ENCODE measurements at places on chromosomes 6 and 20.

DNA sequence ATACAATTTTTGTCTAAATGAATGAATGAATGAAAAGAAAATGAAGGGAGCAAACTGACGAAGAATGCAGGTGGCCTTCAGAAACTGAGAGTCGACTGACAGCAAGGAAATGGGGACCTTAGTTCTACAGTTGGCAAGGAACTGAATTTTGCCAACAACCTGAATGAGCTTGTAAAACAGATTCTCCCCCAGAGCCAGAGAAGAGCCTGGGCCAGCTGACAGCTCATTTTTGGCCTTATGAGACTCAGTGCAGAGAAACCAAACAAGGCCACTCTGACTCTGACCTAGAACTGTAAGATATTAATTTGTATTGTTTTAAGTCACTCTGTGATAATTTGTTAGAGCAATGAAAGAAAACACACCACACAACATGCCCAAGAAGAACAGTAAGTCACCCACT lies 21.8 kb downstream of the MAN1A1 start:
- DNase-seq = no peak

GRCh38 chr6:105862936-105863607 lies 223.1 kb upstream of the PRDM1 start:
- no peak for DNase-seq

DNA sequence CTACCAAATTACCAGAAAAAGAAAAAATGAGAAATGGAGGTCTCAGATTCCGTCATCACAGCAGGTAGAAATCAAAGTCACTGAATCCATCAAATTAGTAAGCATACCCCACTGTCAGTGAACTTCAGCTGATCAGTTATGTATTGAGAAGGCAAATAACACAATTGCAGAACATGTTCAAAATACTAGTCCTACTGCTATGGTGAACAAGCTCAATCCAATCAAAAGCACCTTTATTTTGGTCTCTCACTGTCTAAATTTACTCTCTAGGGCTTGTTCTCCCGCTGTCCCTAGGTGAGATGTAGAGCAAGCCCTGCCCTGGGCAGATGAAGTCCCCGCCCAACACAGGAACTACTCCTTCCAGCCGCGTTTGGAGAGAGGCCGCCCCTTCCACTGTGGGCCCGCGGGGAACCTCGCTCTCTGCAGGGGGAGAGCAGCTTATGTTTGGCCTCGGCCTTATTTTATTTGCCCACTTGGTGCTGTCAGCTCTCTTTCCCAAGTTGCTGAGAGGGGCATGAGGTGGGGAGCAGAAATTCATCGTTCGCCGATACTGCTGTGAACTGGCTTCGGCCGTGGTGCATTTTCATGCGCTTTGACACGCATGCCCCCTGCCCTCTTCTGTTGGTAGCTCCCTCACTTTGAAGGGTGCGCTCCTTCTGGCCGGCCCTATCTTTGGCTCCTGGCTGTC lies 14.3 kb upstream of the MAP1LC3A start:
- no peak for DNase-seq

DNA sequence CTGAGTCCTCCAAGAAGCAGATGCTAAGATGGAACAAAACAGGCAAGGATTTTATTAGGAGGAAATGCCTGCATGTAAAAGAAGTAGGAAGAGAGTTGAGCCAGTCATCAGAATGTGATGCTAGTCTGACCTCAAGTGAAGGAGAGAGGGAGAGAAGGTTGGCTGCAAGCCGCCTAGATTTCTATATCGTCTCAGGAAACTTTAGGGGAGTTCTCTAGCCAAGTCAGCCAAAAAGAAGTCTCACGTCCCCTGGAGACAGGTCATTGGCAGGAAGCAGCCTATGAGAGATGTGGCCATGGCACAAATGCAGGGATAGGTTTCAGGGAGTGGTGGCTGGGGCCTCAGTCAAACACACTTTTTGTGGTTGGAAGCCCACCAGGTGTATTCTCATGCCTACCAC lies 378.0 kb downstream of the CD109 start:
- DNase-seq = no peak

GRCh38 chr6:14597090-14597489 lies 479.5 kb downstream of the CD83 start:
- DNase-seq = no peak

- no peak for DNase-seq
These were observed 33.2 kb downstream of the CST8 start for GRCh38 chr20:23524146-23524545.

DNA sequence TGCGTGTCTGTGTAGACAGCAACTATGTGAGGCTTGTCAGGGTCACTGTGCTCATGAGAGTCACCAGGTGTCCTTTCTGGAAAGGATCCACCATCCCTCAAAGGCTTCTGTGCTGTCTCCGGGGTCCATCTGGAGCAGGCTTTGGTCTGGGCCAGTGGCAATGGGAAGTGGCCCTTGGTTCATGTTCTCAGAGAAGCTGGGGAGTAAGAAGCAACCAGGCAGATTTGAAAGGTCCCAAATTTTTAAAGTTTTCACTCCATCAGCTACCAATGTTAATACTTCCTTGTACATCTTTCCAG lies 68.2 kb downstream of the GCNT2 start:
- DNase-seq = no peak

DNA sequence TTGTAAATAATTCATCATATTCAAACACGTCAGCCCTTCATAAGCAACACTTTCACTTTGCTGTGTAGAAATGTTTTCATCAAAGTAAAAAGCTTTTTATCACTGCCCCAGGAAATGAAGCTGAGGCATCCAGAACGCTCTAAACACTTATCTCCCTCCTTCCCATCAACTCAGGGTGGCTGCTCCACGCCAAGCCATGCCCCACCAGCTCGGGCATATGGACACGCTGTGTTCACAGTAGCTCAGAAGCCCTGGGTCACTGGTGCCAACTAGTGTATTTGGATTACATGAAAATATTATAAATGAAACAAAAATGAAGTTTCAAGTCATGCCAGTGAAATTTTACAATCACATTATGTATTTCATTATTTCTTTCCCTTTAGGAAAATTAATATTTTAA lies 10.3 kb downstream of the PDE10A start:
- DNase-seq = no peak

- no peak for DNase-seq
These were observed 126.3 kb downstream of the CDKAL1 start for GRCh38 chr6:20660534-20660933.

- DNase-seq = no peak
These were observed 4.9 kb downstream of the SLC22A2 start for GRCh38 chr6:160253714-160254113.

DNA sequence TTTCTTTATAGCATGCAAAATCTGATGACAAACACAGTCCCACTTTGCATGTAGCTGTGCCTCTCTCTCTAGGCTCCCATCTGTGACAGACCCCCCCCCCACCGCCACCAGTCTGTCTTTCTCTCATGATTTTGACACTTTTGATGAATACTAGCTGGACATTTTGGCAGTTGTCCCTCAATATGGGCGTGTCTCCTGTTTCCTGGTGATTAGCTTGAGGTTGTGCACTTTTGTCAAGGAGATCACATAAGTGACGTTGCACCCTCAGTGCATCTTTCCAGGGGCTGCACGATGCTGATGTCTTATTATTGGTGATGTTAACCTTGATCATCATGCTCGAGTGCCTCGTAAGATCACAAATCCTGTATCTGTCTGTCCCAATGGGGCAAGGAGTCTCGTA lies 155.1 kb downstream of the EYA2 start:
- no peak for DNase-seq

GRCh38 chr6:47098570-47098993 lies 56.5 kb upstream of the ADGRF1 start:
- no peak for DNase-seq
